ENCODE measurements at places on chromosomes 2 and 18.

- DNase-seq: no peak
These were observed 4.9 kb downstream of the LTBP1 start for GRCh38 chr2:32951672-32952071.

- peak; percentile 10 for DNase-seq
These were observed 477.2 kb downstream of the TRIB2 start for GRCh38 chr2:13193900-13194299.

GRCh38 chr2:38835015-38835601, 40.6 kb downstream of the DHX57 start:
- DNase-seq: peak; percentile 56

- DNase-seq: no peak
These were observed 339.2 kb upstream of the SALL3 start for GRCh38 chr18:78640246-78640995.

- DNase-seq: no peak
These were observed 59.6 kb upstream of the CDH2 start for GRCh38 chr18:28236487-28236886.

- DNase-seq: peak; percentile 80
These were observed 1.1 kb downstream of the EPC2 start for GRCh38 chr2:148645539-148646230.

DNA sequence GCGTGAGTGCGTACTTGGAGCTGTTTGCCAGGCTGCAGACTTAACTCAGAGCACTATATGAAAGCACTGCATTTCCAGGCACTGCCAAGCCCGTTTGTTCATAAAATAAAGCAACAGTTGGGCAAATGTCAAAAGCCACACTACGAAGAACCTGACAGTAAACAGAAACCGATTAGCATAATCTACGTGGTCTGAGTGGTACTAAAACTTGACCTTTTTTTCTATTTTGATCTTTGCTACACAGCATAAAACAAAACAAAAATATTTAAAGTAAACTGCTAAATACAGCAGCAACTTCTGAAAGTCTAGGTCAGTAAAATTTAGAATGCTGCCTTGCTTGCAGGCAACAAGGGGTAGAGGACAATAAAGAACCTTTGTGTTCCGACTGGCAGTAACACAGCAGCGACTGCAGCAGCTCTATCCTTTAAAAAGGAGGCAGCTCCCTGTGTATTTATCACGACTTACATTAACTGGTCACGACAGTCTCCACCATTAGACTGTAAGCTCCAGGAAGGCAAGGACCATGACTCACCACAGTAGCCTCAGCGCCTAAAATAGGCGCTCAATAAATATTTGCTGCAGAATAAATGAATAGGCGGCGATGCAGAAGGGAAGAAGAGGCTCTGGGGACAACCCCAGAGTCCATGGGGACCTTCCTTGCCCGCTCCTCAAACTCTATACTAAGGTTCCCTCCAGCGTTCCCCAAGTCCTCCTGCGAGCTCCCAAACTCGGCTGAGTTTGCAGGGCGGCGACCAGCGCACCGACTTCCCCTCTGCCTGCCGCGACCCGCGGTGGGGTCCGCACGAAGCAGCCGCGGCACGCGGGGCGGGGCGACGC, 902 bp downstream of the SS18 start:
- peak; percentile 52 for DNase-seq

GRCh38 chr18:65221736-65222135, 529.1 kb upstream of the CDH7 start:
- DNase-seq: no peak

GRCh38 chr18:23336101-23336500, 117.0 kb upstream of the RIOK3 start:
- DNase-seq: no peak

DNA sequence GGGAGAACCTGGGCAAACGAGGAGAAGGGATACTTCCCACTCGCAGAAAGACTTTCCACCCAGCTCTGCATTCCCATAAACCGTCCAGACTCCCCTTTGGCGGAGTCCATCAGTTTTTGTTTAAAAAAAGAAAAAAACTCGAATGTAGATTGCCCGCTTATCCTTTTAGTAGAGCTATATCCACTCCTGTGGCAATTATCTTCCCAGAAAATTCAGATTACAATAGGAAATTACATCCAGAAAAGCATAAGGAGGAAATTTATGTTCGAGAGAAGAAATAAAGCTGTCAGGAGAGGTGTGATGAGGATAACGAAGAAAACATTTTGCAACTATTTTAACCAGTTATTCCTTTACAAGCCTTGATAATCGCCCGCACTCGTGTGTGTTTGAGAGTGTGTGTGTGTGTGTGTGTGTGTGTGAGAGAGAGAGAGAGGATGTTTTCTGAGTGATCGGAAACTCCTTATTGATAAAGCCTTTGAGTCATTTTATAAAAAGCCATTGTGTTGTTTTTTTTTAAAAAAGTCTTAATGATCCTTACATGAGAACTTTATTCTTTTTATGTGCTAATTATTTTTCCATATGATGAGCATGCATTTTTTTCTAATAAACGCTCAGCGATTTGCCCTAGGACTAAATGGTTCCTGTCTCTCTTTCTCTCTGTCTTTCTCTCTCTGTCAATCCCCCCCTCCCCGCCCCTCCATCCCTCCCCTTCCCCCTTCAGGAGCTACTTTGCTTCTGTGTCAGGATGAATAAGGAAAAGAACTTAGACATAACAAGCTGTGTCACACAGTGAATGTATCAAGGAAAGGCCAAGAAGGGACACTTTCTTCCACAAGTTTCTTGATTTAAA, 1.1 kb upstream of the PPP3R1 start:
- peak; percentile 51 for DNase-seq

DNA sequence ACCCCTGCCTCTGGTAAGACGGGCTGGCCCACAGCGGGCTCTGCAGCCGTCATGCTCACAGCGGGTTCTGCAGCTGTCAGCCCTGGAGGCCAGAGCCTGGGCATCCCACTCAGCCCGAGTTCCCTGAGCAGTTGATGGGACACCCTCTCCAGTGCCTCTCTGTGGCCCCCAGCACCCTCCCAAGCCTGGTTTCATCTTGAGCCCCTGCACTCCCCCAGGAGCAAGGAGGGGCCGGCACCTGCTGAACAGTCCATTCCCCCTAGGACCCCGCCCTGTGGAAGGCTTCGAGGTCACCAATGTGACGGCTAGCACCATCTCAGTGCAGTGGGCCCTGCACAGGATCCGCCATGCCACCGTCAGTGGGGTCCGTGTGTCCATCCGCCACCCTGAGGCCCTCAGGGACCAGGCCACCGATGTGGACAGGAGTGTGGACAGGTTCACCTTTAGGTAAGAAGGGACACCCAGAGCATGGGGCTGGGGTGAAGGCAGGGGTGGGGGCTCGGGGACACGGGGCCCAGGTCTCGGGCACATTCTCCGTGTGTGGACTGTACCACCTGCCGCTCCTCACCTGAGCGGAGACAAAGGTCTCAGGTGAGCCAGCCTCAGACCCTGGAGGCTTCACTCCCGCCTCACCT, 34.5 kb downstream of the MTERF4 start:
- no peak for DNase-seq

DNA sequence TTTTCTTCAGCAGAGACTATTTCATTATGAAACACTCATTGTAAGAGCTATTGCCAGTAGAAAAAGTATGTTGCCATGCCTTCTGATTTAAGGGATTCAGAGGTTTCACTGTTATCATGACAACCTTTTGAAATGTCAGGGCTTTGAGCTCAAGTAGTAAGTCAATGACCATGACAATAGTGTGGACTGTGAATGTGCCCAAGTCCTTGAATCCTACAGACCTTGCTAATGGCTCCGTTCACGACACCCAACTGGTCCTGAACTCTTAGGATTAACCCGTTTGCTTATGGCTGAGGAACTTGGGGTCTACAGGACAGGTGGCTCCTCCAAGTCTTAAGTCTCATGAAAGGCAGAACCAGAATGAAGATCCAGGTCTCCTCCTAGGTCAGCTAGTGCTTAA, 17.6 kb upstream of the KIDINS220 start:
- no peak for DNase-seq

- DNase-seq: no peak
These were observed 243.4 kb upstream of the ID2 start for GRCh38 chr2:8438476-8438875.

- DNase-seq: no peak
These were observed 4.5 kb upstream of the NPPC start for GRCh38 chr2:231930593-231931281.

- DNase-seq: peak; percentile 48
These were observed 1.5 kb downstream of the GAREM1 start for GRCh38 chr18:32469190-32469651.

DNA sequence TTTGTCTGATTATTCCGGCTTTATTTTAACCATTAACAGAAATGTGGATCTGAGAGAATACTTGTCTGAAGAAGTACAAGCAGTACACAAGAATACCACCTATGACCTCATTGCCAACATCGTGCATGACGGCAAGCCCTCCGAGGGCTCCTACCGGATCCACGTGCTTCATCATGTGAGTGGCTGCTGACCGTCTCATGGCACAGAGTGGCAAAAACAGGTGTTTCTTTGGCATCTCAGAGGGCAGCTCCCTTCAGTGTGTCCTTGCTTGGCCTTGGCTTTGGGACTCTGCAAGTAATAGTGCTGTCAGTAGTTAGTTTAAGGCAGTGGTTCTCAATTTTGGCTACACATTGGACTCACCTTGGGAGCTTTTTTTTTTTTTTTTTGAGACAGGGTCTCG, 23.1 kb downstream of the SFTPB start:
- no peak for DNase-seq

- DNase-seq: no peak
These were observed 12.5 kb upstream of the RMDN2 start for GRCh38 chr2:37912616-37913015.

GRCh38 chr2:117128461-117128860, 686.0 kb upstream of the DDX18 start:
- no peak for DNase-seq

DNA sequence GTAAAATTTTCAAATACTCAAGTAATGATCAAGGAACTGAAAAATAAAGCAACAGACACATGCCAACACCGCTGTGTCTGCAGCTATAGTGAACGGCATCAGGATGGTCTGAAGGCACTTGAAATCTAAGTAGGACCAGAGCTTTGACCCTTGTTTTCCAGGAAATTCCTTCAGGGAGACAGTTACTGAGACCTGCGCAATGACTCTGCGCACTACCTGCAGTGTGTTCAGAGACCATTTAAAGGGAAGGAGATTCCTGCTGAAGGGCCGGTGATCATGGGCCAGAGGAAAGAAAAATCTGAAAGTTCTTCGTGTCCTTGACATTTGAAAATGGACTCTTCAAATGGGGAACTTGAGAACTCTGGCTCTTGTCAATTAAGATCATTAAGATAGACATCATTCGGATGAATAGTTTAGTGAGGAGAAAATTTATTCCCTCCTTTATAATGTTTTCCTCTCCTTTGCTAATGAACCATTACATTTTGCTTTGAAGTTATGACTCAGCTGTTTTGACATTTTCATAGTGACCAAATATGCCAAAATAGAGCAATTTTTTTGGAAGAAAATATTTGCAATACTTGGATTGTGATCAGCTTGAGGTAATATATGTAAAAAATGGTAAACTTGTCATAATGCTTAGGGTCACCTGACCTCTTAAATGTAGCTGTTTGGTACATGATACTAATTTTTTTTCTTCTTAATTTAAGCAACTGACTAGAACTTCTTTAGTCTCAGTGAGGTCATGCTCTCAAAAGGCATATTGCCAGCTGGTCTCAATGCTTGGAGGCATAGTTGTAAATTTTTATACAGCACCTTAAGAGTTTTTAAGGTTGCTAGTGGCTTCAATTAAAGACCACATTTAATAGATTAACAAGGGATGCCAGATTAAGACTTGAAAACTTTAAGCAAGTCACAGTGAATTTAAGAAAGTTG, 329.3 kb downstream of the ARHGAP15 start:
- no peak for DNase-seq

DNA sequence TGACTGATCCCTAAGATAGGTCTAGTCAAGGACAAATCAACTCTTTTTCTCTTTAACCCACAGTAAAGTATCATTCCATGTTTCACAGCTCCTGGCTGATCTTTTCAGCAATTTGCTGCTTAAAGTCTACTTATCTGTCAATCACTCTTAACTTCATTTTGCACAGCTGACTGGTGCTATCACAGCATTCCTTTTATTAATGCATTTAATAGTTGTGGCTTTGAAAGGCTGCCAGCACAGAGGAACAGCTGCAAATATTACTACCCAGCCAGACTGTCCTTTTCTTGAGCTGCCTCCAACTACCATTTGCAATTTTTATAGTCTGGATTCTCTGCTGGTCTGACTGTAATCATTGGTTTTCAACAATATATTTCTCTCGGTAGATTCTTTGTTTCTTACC, 303.5 kb downstream of the STK39 start:
- DNase-seq: no peak

DNA sequence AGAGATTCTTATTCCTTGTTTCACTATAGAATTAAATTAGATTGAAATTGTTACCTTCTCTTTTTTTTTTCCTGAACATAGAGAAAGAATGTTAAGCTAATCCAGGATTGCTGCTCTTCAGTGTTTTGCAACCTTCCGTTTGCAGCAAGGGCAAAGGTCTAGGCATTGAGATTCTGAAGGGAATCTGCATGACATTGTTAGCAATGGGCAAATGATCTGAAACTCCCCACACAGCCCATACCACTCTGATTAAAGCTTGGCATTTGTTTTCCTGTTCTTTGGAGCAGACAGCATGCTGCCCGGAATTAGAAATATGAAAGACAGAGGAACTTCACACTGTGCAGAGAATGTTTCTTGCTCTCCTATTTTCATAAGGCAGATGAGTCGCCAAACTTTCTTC, 551.8 kb downstream of the SOCS6 start:
- peak; percentile 44 for DNase-seq

DNA sequence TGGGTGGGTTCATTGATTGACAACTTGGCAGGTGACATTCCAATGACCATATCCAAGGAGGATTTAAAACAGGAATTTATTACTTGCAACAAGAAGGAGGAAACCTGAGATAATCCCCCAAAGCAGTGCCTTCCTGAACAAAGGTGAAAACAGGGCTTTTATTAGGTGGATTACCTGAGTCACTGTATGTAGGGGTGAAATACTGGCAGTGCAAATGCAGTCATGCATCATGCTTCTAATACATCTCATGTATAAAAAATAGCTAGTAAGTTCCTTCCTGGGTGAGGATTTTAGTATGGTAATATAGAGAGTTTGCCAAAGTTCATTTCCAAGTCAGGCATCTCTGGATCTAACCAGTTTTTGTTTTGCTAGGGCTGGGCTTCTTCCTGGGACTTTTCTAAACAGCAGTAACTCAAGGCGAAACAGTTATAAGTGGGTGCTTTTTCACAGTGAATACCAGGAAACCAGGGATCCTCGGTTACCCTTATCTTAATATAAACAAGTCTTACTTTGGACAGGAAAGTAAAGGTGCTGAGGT, 583.4 kb upstream of the LRRTM1 start:
- DNase-seq: no peak

DNA sequence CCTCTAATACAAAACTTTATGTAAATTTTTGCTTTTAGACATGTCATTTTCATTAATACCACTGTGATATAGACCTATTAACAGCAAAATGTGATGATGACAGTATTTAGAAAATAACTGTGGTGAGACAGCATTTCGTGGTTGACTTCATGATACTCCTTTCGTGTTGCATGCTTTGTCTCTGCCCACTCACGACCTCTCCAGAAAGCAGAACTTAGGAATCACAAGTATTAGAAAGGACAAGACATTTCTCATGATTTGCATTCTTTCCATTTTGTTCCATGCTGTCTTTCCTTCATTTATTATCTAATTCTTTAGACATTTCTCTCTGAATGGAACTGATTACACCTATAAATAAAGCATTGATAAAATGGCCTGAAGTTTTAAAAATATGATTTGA, 85.2 kb upstream of the POU3F3 start:
- no peak for DNase-seq

- no peak for DNase-seq
These were observed 13.7 kb upstream of the TET3 start for GRCh38 chr2:73970850-73971471.

- DNase-seq: no peak
These were observed 76.1 kb downstream of the COL3A1 start for GRCh38 chr2:189050165-189050712.

All from neural progenitor cell (in vitro differentiated cells).